H1 (cell line): ENCODE measurements at places on chromosomes 3 and 15. TPM values are rescaled to one million over a fixed set of nuclear protein-coding genes. Genes with fewer than 3 reads are reported as not detected.
A peak's percentile ranks its signal among the peaks of the same experiment; 100 is the strongest.

DNA sequence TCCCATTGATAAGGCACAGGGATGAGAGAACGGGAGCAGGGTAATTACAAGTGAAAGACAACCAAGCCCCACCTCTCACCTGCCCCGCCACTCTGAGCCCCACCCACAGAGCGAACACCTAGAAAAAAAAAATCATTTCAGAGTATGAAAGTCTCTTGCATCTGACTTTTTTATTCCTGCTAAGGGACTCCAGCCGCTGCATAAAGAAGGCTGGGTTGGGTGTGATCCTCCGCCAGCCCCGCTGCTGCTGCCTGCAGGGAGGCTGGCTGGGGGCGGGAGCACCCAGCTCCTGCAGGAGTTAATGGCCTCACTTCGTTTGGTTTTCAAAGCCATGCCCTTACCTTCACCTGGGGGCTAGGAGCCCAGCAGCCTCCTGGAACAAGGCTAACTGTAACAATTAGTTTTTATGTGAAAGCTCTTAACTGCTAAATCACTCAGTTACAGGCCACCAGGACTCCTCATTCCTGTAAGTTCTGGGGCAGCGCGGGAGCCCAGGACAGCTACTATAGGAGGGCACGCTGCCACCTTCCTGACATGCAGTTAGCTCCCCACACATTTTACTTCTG is 78.0 kb upstream of the SNRPA1 start:
- DNase-seq, result no peak

- no peak for DNase-seq
Observed at GRCh38 chr3:134998855-134999254, 203.8 kb downstream of the EPHB1 start.

The CPB1 gene
- total RNA-seq, result not detected in 2 replicates

The CNTN3 gene
- total RNA-seq, result 0.13 and 0.17 TPM in 2 replicates

- DNase-seq, result no peak
Observed at GRCh38 chr3:77837456-77838025, 797.6 kb downstream of the ROBO2 start.

- no peak for DNase-seq
Observed at GRCh38 chr15:63476229-63476632, 28.2 kb upstream of the USP3 start.

The C3orf22 gene
- not detected in 2 replicates for total RNA-seq

GRCh38 chr3:47283591-47284364 is 1.0 kb downstream of the KLHL18 start:
- DNase-seq, result peak; percentile 60

GRCh38 chr3:15491143-15491542 is 30.4 kb downstream of the COLQ start:
- DNase-seq, result no peak

GRCh38 chr3:123653221-123653682 is 68.4 kb upstream of the HACD2 start:
- no peak for DNase-seq

DNA sequence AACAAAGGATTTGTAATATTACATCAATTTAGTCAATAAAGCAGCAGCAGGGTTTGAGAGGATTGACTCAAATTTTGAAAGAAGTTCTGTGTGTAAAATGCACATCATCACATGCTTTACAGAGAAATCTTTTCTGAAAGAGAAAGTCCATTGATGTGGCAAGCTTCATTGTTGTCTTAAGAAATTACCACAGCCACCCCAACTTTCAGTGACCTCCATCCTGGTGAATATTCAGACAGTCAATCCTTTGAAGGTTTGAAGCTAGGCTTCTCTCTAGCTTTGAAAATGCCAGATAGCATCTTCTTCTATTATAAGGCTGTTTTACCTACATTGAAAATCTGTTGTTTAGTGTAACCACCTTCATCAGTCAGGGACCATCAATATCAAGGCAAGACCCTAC is 51.8 kb upstream of the SETMAR start:
- DNase-seq, result no peak

The SPTBN5 gene
- 0.84 and 1.1 TPM in 2 replicates for total RNA-seq

DNA sequence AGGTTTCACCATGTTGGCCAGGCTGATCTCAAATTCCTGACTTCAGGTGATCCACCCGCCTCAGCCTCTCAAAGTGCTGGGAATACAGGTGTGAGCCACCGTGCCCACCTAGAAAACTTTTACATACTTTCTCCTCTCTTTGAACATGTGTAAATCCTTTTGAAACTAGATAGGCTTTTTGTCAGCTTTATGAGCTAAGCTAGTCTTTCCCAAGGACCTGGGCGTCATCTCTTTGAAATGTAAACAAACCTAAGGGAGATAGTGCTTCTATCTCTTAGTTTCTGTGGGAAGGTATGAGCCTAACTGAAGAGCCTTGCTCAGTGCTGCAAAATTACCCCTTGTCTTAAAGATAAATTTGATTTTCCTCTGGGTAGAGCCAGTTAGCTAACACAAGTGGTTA is 4.8 kb downstream of the CX3CR1 start:
- DNase-seq, result no peak

DNA sequence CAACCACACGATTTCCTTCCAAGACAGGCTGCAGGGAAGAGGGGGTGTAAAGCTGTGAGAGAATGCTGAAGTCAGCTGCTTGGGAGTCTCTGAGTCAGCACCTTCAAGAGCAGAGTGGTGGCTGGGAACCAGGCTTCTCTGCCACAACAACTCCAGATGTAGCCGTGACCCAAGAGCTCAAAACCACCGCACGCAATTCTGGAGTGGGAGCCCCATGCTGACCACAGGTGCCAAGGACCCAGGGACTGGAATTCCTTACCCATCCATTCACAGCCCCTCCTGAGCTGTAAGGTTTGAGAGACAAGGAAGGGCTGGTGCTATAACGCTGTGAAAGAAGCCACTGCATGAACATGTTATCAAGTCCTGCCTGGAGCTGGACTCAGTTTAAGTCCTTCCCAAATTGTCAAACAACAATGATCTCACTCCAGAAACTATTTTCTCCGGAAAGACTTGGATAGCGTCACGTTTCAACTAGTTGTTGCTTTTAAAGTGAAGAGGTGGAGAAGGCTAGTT is 61.4 kb downstream of the UMPS start:
- DNase-seq, result no peak

- DNase-seq, result no peak
Observed at GRCh38 chr15:65416845-65417416, 5.8 kb downstream of the IGDCC4 start.

DNA sequence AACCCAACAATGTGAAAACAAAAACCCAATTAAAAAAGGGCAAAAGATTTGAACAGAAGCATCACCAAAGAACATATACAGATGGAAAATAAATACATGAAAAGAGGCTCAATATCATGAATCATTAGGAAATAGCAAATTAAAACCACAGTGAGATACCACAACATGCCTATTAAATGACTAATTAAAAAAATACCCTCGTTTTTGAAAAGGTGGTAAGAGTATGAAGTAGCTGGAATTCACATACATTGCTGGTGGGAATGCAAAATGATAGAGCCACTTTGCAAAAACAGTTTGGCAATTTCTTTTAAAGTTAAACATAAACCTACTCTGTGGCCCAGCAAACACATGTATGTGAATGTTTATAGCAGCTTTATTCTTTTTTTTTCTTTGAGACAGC is 75.8 kb downstream of the B3GNT5 start:
- no peak for DNase-seq

DNA sequence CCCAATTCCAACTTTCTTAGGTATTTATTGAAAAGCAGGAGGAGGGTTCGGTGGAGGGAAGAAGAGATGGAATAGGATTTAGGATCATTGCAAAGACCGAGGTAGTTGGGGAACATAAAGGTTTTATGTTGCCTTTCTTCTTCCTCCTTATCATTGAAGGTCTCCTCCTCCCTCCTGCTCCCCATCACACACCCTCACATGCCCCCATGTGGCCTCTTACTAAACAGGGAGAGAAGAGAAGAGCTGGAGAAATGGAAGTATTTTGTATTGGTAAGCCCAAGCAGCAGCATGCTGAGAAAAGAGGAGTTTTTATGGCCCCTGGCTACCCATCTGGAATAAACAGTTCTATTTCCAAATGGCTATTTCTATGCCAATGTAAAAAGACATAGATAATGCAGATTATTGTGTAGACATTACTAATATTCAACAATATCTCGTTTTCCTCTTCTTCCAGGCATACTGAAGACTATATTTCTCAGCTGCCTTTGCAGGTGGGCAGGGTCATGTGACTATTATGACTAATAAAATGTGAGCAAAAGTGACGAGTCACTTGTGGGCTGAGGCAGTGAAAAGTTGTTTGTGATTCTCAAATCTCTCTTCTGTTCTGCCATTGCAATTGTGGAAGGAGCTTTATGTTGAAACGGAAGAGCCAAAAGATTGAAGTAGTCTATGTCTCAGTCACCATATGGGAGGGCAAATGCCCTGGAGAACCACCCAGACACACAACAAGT is 5.2 kb upstream of the GPR176 start:
- DNase-seq, result no peak

The EFCAB12 gene
- 0.75 and 0.99 TPM in 2 replicates for total RNA-seq

- no peak for DNase-seq
Observed at GRCh38 chr3:172627057-172627809, 83.6 kb downstream of the NCEH1 start.

GRCh38 chr3:65342084-65342683 is 654.4 kb upstream of the ADAMTS9 start:
- peak; percentile 59 for DNase-seq

The GPR27 gene
- 12.5 and 13.8 TPM in 2 replicates for total RNA-seq

DNA sequence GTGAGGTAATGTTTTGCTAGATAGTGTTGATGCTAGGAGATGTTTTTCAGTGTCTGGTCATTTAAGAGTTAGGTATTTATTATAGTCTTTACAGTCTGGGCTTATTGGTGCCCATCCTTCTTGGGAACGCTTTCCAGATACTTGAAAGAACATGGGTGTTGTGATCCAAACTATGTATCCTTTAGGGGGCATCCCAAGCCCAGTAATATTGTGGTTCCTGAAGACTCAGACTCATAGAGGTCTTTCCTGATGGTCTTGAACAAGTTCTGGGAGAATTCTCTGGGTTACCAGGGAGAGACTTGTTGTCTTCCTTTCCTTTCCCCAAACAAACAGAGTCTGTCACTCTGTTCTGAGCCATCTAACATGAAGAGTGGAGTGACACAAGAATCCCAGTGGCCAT is 99.7 kb upstream of the LRRC3B start:
- no peak for DNase-seq

The ALPK3 gene
- 16.0 and 19.2 TPM in 2 replicates for total RNA-seq

DNA sequence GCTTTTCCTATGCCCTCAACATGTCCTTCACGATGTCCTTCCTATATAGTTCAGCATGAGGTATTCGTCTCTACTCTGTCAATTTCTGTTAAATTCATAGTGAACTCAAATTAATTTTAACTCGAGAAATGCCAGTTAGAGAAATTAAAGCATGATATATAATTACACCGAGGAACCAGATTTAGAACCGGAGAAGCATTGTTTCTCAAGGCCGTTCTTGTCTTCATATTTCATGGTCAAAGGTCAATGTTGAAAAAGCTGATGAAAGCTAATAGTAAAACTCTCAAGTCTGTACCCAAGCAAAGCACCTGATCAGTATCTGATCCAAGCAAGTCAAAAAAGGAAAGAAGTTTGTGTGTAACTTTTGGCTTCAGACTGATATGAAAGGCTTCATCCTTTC is 163.8 kb downstream of the ZBTB20 start:
- DNase-seq, result no peak

- DNase-seq, result no peak
Observed at GRCh38 chr3:141059816-141060215, 8.7 kb downstream of the SPSB4 start.

The MUSTN1 gene
- 0.84 and 2.4 TPM in 2 replicates for total RNA-seq

DNA sequence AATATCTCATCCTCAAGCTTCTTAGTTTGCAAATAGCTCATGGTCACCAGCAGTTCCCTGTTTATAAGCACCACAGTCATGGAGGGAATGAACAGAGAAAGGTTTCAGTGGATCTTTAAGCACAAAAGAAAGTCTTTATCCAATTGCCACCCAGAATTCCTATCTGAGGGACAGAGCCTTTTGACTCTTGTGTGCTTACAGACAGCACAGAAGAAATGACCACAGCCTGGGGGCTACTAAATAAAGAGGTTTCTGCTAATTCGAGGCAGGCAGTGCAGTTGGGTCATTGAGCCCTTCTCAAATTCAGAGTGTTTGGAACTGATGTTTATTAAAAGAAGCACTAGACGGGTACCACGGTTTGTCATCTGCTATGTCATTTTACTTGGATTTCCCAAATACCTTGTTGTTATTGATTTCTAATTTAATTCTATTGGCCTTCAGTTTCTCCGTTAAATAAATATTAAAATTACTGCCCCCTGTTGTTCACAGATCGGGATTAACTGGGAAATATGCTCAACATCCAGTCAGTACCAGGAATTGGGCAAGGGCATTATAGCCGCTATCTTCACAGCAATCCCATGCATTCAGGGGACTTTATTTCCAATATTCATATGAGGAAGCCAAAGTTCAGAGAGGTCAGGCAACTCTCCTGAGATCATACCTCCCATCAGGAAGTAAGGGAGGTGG is 3.6 kb downstream of the PRICKLE2 start:
- no peak for DNase-seq

The TNFSF10 gene
- not detected in 2 replicates for total RNA-seq

GRCh38 chr3:43093006-43093405 is 12.9 kb downstream of the POMGNT2 start:
- DNase-seq, result no peak

DNA sequence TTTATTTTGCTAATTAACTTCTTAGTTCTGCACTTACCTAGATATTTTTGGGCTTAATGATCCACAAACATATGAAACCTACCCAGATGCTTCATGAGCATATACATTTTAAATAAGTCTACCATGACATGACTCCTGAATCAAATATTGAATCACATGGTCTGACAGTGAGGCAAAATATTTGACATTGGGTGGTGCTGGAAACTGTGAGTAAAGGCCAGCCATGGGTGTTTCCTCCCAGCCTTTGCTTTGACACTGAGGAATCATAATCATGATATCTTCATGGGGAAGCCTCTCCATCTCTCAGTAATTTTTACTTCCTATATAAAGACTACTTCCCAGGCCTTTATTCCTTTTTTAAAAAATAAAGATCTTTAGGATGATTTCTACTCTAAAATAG is 22.8 kb upstream of the SSR3 start:
- no peak for DNase-seq

DNA sequence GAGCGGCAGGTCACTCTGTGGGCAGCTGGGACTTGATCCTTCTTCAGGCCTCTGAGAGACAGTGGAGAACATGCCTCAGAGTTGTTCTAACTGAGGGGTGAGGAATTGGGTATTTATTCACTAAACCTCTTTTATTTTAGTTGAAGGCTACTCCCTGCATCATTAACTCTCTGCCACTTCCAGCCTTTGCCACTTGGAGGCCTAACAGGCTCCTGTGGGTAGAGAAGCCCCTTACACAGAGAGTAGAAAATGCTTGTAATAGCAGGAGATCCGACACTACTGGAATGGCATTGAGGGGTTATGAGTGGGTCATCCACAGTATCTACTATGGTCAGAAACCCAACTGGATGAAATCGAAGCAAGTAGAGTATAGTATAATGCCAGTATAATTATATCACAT is 81.7 kb downstream of the RYR3 start:
- no peak for DNase-seq

The UROC1 gene
- total RNA-seq, result not detected in 2 replicates
